ENCODE measurements at places on chromosomes 11 and 22. TPM values are rescaled to one million over a fixed set of nuclear protein-coding genes. Genes with fewer than 3 reads are reported as not detected.

DNA sequence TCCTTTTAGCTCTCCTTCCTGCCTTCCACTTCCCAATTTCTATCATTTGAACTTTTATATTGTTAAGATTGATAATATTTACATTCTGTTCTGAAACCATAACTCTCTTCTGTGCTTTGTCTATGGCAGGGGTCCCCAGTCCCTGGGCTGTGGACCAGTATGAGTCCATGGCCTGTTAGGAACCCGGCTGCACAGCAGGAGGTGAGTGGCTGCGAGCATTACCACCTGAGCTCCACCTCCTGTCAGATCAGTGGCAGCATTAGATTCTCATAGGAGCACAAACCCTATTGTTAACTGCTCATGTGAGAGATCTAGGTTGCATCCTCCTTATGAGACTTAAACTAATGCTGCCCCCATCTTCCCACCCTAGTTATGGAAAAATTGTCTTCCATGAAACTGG is 48.4 kb upstream of the HEPHL1 start:
- DNase-seq, result no peak
- H3K4me3 ChIP-seq, result no peak overlapping the region

DNA sequence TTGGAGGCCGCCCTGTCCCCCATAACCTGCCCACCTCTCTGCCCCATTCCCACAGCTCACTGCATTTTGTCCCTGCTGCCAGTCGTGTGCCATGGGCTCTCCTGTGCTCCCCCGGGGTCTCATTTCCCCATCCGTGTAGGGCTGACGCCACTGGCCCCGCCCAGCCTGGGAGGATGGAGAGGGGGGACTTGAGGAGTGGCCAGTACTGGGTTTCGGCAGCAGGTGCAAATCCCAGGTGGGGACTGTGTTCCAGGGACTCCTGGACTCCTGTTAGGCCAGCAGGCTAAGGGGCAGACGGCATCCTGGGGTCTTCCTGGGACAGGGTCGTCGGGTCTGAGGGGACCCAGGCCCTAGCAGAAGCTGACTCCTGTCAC is 1.2 kb upstream of the MYO7A start:
- peaks cover 7% of the 10 kb centered on the region for H3K4me1 ChIP-seq

Gene SVIP
- total RNA-seq, result 13.4 TPM

DNA sequence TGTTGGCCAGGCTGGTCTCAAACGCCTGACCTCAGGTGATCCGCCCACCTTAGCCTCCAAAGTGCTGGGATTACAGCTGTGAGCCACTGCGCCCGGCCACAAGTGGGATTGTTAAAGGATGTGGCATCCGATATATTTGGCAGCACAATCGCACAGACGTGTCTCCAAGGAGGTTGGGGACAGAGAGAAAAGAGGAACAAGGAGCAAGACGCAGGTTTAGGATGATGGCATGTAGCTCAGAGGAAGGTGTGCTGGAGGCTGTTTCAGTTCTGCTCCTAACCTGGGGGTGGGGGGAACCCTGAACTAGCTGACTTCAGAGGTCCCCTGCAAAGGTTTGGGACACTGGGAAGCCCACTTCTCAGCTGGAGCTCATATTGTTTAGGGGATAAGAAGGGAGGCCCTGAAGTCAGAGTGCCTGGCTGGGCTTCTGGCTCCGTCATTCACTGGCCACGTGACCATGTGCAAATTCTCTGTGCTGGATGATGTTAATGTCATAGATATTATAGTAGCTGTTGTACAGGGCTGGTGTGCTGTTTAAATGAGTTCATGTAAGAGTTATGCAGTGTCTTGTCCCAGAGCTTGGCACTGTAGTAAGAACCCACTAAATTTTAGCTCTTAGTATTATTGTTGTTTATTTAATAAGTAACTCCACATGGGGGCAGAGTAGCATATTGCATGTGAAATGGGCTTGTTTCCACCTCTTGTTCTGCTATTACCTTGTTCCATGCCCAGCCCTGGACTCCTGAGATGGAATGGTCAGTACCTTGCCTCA is 129.7 kb downstream of the ST3GAL4 start:
- peaks cover 3% of the 10 kb centered on the region for H3K4me1 ChIP-seq
- DNase-seq, result no peak
- no peaks in the 10 kb centered on the region for H3K36me3 ChIP-seq
- H3K4me3 ChIP-seq, result no peak overlapping the region
- H3K27ac ChIP-seq, result no peak overlapping the region

DNA sequence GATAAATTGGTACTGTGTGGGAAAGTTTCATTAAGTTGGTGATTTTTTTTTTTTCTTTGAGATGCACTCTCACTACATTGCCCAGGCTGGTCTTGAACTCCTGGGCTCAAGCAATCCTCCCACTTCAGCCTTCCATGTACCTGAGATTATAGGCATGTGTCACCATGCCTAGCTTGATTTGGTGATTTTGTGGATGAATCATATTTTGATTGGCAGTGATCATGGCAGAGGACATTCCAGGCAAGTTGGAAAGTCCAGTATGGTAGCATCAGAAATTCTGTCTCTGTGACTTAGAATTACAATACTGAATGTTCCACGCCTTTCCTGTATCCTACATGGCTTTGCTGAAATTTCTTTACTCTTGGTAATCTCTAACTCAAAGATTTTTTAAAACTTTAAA is 49.4 kb downstream of the HORMAD2 start:
- H3K4me1 ChIP-seq, result no peaks in the 10 kb centered on the region
- no peaks in the 10 kb centered on the region for H3K27me3 ChIP-seq
- no peak for DNase-seq
- no peaks in the 10 kb centered on the region for H3K36me3 ChIP-seq
- H3K27ac ChIP-seq, result no peak overlapping the region

Gene YPEL1
- total RNA-seq, result 4.0 TPM

DNA sequence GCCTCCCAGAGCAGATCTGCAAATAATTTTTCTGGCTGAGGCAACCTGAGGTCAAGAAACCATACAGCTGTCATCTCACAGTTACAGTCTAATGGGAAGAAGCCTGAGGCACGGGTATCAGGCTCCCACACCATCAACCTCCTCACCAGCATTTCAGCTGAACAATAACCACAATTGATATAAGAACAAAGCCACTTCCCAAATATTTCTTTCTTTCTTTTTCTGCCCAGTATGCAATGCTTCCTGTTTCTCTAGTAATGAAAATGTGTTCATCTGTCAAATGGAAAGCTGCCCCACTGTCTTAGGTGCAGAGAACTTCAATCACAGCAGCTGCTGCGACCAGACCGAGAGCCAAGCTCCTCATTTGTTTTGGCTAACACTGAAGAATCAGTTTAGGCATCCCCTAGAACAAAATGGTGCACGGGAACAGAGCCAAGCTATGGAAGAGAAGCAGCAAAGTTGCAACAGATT is 108.4 kb downstream of the BLID start:
- no peak overlapping the region for H3K27ac ChIP-seq
- H3K4me1 ChIP-seq, result no peaks in the 10 kb centered on the region
- H3K4me3 ChIP-seq, result no peak overlapping the region
- DNase-seq, result no peak

- no peaks in the 10 kb centered on the region for H3K27me3 ChIP-seq
- H3K4me1 ChIP-seq, result peaks cover 6% of the 10 kb centered on the region
- H3K27ac ChIP-seq, result no peak overlapping the region
- no peaks in the 10 kb centered on the region for H3K36me3 ChIP-seq
- DNase-seq, result no peak
Measured at GRCh38 chr11:134052988-134053945, 15.6 kb upstream of the JAM3 start.

Gene PPP2R1B
- 57.7 TPM for total RNA-seq

DNA sequence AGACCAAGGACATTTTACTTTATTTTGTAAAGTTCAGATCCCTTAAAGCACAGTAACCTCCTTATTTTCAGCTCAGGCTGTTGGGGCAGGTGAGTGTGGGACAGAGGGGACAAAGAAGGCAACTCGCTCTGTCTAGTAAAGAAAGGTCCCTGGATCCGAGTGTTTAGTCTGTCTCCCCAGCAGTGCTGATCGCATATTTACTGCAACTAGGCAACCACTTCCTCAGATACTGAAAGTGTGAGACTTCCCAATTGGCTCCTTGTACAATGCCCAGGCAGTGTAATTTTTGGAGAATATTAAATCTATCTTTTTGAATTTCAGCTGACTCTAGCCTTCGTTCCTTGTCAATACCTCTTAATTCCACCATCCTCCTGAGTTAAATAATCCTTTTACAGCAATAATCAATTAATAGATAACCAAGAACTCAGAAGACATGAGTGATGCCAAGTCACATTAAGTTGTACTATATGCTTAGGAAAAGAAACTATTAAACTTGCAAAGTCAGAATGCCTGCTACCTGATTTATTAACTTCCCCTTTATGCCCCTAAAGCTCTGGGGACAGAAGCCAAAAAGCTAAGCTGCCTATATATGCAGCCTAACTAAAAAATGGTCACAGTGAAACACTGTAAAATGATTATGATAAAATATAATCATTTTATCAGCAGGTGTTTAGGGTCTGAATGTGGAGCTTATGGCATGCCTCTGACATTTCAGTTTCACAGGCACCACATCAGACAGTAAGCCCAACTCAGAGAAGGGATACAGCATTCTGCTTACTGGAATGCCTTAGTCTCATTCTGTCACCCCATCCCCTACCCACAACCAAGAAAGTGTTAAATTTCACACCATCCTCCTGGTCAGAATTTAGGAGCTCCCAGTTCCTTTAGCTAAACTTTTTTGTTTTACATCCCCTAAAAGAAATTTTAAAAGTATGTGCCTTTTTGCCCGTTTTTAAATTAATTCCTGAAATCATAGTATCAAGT is 138.7 kb downstream of the TRIM44 start:
- H3K27me3 ChIP-seq, result no peaks in the 10 kb centered on the region
- H3K4me1 ChIP-seq, result peaks cover 13% of the 10 kb centered on the region

GRCh38 chr11:94017446-94017845 is 3.7 kb upstream of the HEPHL1 start:
- no peaks in the 10 kb centered on the region for H3K36me3 ChIP-seq
- H3K27ac ChIP-seq, result no peak overlapping the region
- H3K4me1 ChIP-seq, result no peaks in the 10 kb centered on the region
- no peaks in the 10 kb centered on the region for H3K27me3 ChIP-seq

DNA sequence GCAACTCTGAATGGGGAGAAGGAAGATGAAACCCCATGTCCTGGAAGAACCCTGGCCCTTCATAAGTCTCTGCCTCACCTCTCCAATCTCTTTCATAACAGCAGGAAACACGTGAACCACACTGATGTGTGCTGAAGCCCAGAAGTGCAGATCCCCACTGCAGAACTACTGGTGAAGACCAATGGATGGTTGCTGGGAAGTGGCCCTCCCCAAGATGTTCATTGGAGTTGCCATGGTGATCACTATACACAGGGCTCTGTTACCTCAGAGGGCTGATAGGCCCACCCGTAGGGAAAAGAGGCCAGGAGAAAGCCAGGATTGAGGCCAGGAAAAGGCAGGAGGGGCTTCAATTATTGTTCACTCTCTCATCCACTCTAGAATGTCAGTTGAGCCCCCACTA is 11.6 kb downstream of the TST start:
- H3K36me3 ChIP-seq, result no peaks in the 10 kb centered on the region
- no peak for DNase-seq
- H3K27me3 ChIP-seq, result peaks cover 3% of the 10 kb centered on the region
- H3K4me3 ChIP-seq, result no peak overlapping the region
- peaks cover 4% of the 10 kb centered on the region for H3K4me1 ChIP-seq

DNA sequence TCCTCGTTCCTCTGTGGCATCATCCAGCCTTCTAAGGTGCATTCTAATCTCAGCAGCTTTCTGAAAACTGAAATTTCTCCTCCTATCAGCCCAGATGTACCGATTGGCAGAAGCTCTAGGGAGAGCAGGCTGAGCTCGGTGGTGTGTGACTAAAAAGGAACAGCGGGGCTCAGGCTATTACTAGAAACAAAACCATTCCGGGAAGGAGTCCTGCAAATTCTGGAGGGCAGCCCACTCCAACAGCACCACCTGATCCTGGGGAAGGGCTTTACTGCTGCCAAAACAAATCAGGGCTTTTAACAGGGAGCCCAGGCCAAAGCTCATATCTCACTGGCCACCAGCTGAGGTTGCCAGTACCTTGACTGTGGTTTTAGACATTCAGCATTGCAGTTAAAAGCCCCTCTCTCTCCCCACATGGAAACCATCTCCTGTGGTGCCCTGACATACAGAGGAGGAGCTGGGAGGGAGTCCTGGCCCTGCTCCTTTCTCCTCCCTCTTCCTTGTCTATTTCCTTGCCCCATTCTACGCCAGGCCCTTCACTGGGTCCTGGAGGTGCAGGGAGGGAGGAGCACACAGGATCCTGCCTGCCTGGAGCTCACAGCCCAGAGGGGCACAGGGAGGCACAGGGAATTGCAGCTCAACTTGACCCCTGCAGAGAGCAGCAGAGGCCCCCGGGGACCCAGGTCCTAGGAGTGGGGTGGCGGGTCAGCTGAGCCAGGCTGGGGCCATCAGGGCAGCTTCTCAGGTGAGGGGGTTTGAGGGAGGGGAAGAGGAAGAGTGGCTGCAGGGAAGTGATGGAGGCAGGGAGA is 889 bp downstream of the PLAAT4 start:
- peak overlapping the region; percentile 2 for H3K27ac ChIP-seq
- H3K36me3 ChIP-seq, result no peaks in the 10 kb centered on the region
- H3K4me1 ChIP-seq, result no peaks in the 10 kb centered on the region
- H3K4me3 ChIP-seq, result peak overlapping the region; percentile 28

DNA sequence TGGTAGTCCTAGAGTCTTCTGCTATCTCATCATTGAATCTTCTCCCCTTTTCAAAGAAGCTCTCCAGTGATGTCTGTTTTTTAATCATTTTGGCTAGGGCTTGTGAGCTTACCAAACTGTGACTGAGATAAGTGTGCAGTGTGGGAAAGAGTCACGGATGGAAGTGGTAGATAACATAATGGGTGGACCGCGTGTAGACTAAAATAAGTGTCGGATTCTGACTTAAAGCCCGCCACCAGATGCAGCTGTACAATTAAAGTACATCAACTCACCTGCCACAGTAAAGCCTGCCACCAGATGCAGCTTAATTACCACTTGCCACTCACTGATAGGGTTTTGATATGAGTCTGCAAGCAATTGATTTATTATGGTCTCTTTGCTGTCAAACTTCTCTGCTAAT is 581.5 kb downstream of the LRRC4C start:
- no peaks in the 10 kb centered on the region for H3K27me3 ChIP-seq
- no peak overlapping the region for H3K27ac ChIP-seq
- H3K4me3 ChIP-seq, result no peak overlapping the region
- H3K4me1 ChIP-seq, result no peaks in the 10 kb centered on the region
- DNase-seq, result no peak
- no peaks in the 10 kb centered on the region for H3K36me3 ChIP-seq

- DNase-seq, result no peak
- no peaks in the 10 kb centered on the region for H3K27me3 ChIP-seq
- no peak overlapping the region for H3K4me3 ChIP-seq
- H3K27ac ChIP-seq, result no peak overlapping the region
Measured at GRCh38 chr11:35787013-35787504, 124.5 kb downstream of the TRIM44 start.

All from Panc1 (cell line).